ENCODE measurements at places on chromosomes 12 and 14. TPM values are rescaled to one million over a fixed set of nuclear protein-coding genes. Genes with fewer than 3 reads are reported as not detected.
A peak's percentile ranks its signal among the peaks of the same experiment; 100 is the strongest.

- no peak for DNase-seq
- no peak overlapping the region for H3K4me3 ChIP-seq
- H3K4me1 ChIP-seq, result peaks cover 28% of the 10 kb centered on the region
- peaks cover 10% of the 10 kb centered on the region for H3K36me3 ChIP-seq
- no peak overlapping the region for H3K27ac ChIP-seq
Observed at GRCh38 chr12:55746913-55747231, 4.0 kb downstream of the GDF11 start.

DNA sequence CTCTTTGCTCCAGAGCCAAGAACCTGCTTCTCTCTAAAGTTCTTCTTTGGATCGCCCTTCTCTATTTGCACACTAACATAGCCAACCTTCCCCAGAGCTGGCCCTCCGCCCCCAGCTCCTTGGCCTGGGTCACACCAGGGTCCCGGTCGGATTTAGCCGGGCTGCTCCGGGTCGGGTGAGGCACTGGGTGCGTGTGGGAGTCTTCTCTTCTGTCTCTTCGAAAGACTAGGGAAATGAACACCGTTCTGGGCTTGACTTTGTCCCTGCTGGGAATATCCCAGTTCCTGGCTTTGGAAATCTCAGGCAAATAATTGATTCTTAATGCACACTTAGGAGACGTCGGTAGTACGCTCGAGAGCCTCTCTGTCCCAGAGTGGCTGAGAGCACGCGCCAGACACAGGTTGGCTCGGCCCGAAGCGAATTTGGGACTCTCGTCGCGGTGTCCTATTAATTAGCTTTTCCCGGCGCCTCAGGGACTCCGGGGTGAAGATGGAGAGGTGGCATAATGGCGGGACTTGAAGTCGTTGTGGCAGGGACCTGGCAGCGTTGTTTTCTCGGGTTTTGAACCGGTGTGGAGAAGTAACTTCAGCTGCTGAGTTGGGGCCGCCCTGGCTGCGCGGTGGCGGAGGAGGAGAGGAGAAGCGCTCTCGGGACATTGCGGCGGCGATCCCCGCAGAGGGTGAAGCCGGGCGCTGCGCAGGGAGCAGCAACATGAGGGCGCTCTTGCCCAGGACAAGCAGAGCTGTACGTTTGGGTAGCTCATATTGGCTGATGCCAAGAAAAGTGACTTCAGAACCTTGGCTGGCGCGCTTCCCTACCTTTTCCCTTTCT lies 7.5 kb downstream of the FOXG1 start:
- peak; percentile 77 for DNase-seq
- H3K27me3 ChIP-seq, result peaks cover 19% of the 10 kb centered on the region
- H3K4me3 ChIP-seq, result no peak overlapping the region
- H3K4me1 ChIP-seq, result peaks cover 8% of the 10 kb centered on the region

DNA sequence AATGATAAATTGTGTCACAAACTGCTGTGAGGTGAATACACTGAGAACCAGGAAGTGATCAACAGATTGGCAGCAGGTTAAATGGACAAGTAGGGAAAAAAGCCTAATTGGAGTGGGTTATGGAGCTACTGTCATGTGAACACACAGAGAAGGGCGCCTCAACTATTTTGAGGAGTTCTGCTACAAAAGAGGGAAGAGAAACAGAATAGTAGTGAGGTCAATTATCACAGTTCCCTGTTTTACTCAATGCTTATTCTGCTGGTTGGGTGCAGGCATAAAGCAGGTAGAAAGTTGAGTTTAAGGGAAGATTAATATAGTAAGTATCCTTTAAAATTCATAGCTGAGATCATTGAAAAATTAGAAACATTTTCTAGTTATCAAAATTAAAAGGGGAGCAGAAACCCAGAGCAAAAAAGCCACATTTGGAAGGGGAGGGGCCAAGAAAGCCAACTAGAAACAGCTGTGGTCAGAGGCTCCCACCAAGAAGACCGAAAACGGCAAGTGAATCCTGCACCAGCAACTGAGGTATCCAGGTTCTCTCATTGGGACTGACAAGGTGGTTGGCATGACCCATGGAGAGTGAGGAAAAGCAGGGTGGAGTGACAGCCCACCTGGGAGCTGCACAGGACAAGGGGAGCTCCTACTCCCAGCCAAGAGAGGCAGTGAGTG lies 105.7 kb downstream of the ZC3H14 start:
- H3K27me3 ChIP-seq, result no peaks in the 10 kb centered on the region
- no peak overlapping the region for H3K4me3 ChIP-seq
- no peaks in the 10 kb centered on the region for H3K4me1 ChIP-seq

GRCh38 chr12:70577283-70577634 lies 60.0 kb downstream of the PTPRB start:
- H3K4me3 ChIP-seq, result no peak overlapping the region
- no peaks in the 10 kb centered on the region for H3K36me3 ChIP-seq
- H3K27ac ChIP-seq, result no peak overlapping the region
- no peaks in the 10 kb centered on the region for H3K4me1 ChIP-seq
- H3K27me3 ChIP-seq, result no peaks in the 10 kb centered on the region

- no peak for DNase-seq
- H3K27ac ChIP-seq, result no peak overlapping the region
- no peaks in the 10 kb centered on the region for H3K4me1 ChIP-seq
- no peaks in the 10 kb centered on the region for H3K27me3 ChIP-seq
- peaks cover 10% of the 10 kb centered on the region for H3K36me3 ChIP-seq
- H3K4me3 ChIP-seq, result no peak overlapping the region
Observed at GRCh38 chr14:77344377-77344996, 23.7 kb downstream of the GSTZ1 start.

DNA sequence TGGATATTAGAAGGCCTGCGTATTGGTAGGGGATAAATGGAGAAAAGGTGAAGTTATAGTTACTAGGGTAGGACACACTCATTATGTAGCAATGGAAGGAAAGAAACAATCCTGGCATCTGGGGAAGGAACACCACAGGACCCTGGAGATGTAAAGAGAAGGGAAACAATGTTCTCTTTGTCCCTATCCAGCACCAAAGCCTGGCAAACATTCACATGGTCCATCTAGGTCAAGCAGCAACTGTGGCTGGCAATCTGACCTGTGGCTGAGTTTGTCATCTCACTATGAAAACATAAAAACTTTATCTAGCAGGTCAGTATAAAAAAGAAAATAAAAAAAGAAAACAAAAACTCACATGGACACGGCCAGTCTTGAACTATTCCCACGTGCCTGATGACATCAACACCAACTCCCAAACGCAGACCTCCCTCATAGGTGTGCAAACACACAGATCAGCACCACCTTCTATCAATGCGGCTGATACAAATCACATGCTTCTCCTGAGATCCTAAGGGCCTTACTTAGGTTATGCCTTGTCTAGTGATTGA lies 2.6 kb downstream of the POMT2 start:
- no peak overlapping the region for H3K4me3 ChIP-seq
- no peak for DNase-seq
- H3K4me1 ChIP-seq, result peaks cover 15% of the 10 kb centered on the region
- no peak overlapping the region for H3K27ac ChIP-seq
- H3K36me3 ChIP-seq, result no peaks in the 10 kb centered on the region
- H3K27me3 ChIP-seq, result no peaks in the 10 kb centered on the region

DNA sequence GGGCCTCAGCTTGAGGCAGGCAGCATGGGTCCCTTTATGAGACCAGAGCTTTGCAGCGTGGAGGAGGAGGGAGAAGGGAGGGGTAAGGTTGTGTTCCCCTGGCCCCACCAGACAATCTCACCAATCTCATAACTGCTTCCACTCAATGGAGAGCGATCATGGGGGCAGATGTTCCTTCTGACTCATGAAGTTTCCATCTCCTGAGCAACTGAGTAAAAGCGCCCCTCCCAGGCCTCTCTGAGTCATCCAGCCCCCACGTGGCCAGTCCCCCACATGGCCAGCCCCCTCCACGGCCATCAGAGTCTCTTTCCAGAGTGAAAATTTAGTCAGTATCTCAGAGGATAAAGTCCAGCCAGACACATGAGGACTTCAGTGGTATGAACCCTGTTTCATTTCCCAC lies 39.2 kb upstream of the PLXNC1 start:
- no peaks in the 10 kb centered on the region for H3K27me3 ChIP-seq
- H3K4me1 ChIP-seq, result no peaks in the 10 kb centered on the region

DNA sequence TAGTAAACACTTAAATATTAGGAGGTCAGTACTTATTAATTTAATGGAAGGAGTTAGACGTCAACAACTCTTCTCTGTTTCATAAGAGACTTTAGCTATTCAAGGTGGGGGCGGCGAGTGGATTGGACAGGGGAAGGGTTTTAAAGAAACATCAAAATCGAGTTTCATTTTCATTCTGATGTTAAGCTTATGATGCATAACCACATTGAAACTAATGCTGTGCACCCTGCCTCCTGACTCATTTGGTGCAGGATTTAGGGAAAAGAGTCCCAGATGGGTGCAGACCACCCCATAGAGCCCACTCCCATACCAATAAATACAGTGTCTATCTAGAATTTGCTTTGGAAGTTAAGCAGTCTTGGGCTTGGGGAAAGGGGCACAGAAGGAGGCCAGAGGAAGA lies 7.4 kb downstream of the ZBTB39 start:
- H3K36me3 ChIP-seq, result peaks cover 21% of the 10 kb centered on the region
- H3K27ac ChIP-seq, result no peak overlapping the region

DNA sequence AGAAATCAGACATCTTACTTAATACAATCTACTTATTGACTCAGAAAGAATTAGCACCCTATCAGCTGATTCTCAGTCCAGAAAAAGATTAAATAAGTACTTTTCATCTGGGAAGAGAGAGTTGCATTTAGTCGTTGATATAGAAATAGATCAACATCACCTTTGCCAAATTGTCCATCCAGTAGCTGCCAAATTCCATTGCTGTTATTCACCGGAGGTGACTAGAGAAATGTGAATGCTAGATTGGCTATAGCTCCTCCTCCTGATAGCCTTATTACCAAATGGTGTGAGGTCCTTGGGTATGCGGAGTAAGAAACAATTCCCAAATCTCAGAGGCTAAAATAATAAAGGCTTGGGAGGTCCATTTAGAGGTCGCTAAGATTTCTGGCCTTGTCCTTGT lies 723.3 kb upstream of the FLRT2 start:
- H3K27me3 ChIP-seq, result no peaks in the 10 kb centered on the region
- no peaks in the 10 kb centered on the region for H3K36me3 ChIP-seq
- no peaks in the 10 kb centered on the region for H3K4me1 ChIP-seq
- no peak for DNase-seq

DNA sequence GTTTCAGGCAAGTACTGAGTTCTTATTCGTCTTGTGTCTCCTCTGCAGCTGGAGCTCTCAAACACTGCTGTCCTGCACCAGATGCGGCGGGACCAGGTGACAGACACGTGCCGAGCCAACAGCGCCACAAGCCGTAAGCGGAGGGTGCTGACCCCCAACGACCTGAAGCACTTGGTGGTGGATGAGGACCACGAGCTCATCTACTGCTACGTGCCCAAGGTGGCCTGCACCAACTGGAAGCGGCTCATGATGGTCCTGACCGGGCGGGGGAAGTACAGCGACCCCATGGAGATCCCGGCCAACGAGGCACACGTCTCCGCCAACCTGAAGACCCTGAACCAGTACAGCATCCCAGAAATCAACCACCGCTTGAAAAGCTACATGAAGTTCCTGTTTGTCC lies 201.2 kb downstream of the SLC41A2 start:
- no peaks in the 10 kb centered on the region for H3K27me3 ChIP-seq
- no peaks in the 10 kb centered on the region for H3K4me1 ChIP-seq
- no peak overlapping the region for H3K27ac ChIP-seq
- no peak overlapping the region for H3K4me3 ChIP-seq
- H3K36me3 ChIP-seq, result peaks cover 13% of the 10 kb centered on the region
- peak; percentile 50 for DNase-seq

DNA sequence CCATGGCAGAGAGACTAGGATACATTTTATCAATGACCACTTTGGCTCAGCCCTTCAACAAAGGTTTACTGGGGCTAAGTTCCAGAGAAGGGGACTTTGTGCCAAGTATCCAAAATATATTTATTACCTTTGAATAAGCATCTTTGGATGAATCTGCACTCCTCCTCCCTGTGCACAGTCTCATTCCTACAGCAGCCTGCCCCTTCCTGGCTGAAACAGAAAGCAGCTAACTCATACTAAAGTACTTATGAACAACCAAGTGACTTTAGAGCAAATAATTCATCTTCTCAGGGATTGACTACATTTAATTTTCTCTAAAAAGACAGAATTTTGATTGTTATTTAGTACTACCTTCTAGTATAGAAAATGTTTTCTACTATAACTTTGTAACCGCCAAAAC lies 47.8 kb upstream of the ETV6 start:
- no peaks in the 10 kb centered on the region for H3K4me1 ChIP-seq
- H3K27me3 ChIP-seq, result no peaks in the 10 kb centered on the region
- no peak for DNase-seq
- H3K4me3 ChIP-seq, result no peak overlapping the region

- peak; percentile 83 for DNase-seq
- H3K27me3 ChIP-seq, result peaks cover 52% of the 10 kb centered on the region
- H3K4me3 ChIP-seq, result peak overlapping the region; percentile 36
- no peaks in the 10 kb centered on the region for H3K36me3 ChIP-seq
- H3K27ac ChIP-seq, result peak overlapping the region; percentile 72
- H3K4me1 ChIP-seq, result peaks cover 39% of the 10 kb centered on the region
Observed at GRCh38 chr14:99270458-99271220, 1.4 kb downstream of the BCL11B start.

DNA sequence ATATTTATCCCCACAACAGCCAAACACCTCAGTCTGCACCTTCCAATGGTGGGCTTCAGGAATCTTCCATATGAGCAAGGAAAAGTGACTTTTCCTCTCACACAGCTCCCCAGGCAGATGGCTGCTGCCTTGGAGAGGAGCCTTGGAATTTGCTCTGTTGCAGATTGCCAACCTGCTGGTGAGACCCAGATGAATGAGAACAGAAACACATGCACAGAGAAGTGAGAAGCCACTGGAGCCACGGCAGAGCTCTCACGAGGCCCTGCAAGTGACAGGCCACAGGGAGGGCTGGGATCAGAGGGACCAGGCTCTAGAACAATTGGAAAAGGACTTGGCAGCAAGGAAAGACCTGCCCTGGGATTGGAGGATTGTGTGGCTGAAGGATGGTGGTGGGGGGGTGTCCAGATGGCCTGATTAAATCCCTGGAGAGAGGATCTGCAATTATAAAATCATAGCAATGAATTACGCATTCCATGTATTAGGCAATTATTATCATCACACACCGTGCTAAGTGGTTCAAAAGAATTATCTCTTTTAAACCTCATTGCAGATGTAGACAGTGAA lies 84.9 kb upstream of the PWP1 start:
- no peak overlapping the region for H3K4me3 ChIP-seq
- H3K36me3 ChIP-seq, result no peaks in the 10 kb centered on the region
- no peaks in the 10 kb centered on the region for H3K4me1 ChIP-seq
- no peaks in the 10 kb centered on the region for H3K27me3 ChIP-seq

DNA sequence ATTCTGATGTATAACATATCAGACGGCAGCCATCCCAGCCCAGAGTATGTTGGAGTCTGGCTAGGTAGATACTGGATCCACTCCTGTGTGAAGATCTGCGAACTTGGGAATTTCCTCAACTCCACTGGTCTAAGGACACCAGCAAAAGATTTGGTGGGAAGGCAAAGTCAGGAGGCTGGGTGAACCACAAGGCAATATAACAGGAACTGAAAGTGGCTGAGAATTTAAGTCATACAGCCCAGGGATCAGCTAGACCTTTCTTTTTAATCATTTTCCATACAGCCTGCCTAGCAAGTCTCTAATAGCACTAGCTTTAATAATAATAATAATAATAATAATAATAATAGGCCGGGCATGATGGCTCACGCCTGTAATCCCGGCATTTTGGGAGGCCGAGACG lies 34.8 kb downstream of the BRAP start:
- no peak overlapping the region for H3K4me3 ChIP-seq
- H3K36me3 ChIP-seq, result peaks cover 99% of the 10 kb centered on the region
- no peaks in the 10 kb centered on the region for H3K4me1 ChIP-seq
- DNase-seq, result no peak
- no peak overlapping the region for H3K27ac ChIP-seq

GRCh38 chr12:94225947-94226630 lies 77.7 kb downstream of the PLXNC1 start:
- H3K4me3 ChIP-seq, result no peak overlapping the region
- no peaks in the 10 kb centered on the region for H3K36me3 ChIP-seq
- no peak overlapping the region for H3K27ac ChIP-seq
- H3K4me1 ChIP-seq, result no peaks in the 10 kb centered on the region

ARHGEF40 gene
- 74.4 TPM for total RNA-seq

NFE2 gene
- total RNA-seq, result 16.8 TPM

MFAP5 gene
- 7.7 TPM for total RNA-seq

DEGS2 gene
- 2.0 TPM for total RNA-seq

NOXRED1 gene
- not detected for total RNA-seq

Measured in upper lobe of left lung (tissue), 6 donors.